Activated CD8-positive, alpha-beta memory T cell treated with anti-CD3 and anti-CD28 coated beads for 4 hours (primary cell): ENCODE measurements at places on chromosomes 3 and 15.

- no peak for DNase-seq
These were observed 237.8 kb upstream of the NR2E3 start for GRCh38 chr15:71572452-71573053.

DNA sequence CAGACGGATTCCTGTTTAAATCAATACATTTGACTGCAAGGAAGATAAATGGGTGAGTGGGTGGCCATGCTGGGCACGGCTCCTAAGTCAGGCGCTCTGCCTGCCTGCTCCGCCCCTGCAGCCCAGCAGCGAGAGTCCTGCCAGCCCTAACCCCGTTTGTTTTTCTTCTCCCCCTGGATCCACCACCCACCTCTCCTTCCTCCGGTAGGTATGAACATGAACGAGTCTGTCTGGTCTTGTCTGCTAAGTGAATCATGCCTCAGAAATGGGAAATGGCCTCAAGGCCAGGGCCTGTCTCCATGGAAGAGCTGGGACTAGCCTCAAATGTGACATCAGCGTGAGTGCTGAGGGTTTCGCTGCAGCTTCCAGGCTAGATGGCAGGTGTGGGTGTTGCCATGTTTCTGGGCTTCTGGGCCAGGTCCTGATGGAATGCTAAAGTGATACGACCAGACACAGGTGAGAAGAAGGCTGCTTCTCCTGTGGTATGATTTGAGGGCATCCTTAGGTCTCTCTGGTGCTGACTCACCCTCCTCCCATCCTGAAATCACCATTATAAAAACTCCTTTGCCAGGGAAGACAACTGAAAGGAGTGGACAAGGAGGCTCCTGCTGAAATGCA is 5.6 kb upstream of the FEM1B start:
- DNase-seq = no peak

- no peak for DNase-seq
These were observed 28.8 kb downstream of the WNT5A start for GRCh38 chr3:55458181-55458790.

- DNase-seq = no peak
These were observed 551 bp downstream of the DNAJC13 start for GRCh38 chr3:132417695-132418411.

- DNase-seq = peak; percentile 30
These were observed 4.3 kb upstream of the LSMEM2 start for GRCh38 chr3:50274371-50275104.

DNA sequence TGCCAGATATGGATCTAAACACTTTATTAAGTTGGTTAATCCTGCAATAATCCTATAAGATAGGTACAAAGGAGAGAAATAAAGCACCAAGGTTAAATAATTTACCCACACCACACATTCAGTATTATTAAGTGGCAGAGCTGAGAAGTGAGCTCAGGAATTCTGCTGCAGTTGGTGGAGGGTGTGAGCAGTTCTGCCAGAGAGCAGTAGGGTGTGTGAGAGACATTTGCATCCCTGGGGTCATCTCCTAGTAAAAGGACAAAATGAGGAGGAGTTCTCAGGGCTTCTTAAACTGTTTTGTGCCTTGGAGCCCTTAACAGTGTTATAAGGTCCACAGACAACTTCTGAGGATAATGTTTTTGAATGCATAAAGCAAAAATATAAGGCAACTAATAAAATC is 484.5 kb downstream of the TAFA4 start:
- DNase-seq = no peak
